ENCODE measurements at places on chromosomes 16 and 17.

- no peak for DNase-seq
Observed at GRCh38 chr16:68005786-68006286, 6.6 kb upstream of the DPEP2 start.

DNA sequence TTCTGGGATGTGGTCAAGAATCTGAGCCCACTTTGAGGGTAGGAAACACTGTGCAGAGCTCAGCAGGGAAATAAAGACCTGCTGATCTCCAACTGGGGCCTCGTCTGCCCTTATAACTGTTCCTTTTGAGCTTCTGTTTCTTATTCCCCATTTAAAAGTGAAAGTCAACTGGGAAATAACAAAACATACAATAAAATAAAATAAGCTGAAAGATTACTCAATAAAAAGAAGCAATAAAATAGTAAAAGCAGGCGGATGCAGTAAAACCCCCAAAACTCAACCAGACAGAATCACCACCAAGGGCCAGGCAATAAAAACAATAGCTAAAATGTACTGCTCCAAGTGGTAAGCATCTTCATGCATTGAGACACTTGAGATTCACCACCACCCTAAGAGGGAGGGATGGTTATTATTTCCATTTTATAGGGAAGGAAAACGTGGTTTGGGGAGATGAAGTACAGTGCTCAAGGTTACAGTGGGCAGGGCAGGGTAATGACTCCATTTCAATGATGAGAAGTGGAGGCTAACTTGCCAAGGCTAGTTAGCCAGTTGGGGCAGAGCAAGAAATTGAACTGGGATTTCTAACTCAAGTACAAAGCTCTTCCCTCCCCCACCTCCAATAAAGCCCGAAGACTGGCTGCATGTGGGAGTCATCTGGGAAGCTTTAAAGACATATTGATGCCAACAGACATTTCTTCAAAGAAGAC is 6.4 kb upstream of the SPACA3 start:
- no peak for DNase-seq

DNA sequence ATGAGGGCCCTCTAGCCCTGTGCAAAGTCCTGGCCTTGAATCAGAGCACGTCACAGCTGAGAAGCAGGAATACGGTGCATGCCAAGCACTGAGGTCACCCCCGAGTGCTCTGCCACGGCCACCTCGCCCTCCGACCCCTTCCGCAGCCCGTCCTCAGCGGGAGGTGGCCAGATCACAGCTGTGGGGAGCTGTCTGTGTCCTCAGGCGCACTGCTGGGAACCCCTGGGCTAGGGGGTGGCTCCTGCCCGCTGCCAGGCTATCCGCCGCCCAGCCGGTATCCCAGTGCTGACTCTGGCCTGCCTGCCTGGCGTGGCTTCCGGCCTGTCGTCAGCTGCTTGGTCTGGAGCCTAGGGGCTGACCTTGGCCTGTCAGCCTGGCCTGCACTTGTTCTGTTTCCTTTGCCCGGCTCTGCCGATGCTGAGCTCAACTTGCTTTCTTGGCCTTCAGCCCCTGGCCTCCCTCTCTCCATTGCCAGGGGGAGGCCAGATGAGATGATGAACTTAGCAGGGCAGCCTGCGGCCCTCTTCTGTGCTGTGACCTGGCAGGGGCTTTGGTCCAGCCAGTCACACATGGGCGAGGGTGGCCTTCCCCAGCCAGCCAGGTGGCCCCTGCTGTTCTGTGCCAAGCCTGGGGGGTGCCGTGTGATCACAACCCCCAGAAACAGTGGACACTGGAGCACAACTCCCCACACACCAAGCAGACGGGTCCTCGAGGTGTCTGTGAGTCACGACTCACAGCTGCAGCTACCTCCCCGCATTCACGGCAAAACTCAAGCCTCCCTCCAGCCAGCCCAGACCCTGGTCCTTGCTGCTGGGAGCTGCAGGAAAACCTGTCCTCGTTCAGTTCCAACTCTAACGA is 77.3 kb downstream of the ZDHHC7 start:
- DNase-seq: no peak

GRCh38 chr17:40352779-40353394 is 11.7 kb downstream of the GJD3 start:
- no peak for DNase-seq

- DNase-seq: peak; percentile 88
Observed at GRCh38 chr16:29806099-29806579, at the start of gene MAZ. TSS of gene MAZ (plus strand) at chr16:29806529. CDS start at chr16:29806702, 173 bp downstream.

GRCh38 chr16:70696952-70697593 is 11.2 kb upstream of the MTSS2 start:
- DNase-seq: no peak

DNA sequence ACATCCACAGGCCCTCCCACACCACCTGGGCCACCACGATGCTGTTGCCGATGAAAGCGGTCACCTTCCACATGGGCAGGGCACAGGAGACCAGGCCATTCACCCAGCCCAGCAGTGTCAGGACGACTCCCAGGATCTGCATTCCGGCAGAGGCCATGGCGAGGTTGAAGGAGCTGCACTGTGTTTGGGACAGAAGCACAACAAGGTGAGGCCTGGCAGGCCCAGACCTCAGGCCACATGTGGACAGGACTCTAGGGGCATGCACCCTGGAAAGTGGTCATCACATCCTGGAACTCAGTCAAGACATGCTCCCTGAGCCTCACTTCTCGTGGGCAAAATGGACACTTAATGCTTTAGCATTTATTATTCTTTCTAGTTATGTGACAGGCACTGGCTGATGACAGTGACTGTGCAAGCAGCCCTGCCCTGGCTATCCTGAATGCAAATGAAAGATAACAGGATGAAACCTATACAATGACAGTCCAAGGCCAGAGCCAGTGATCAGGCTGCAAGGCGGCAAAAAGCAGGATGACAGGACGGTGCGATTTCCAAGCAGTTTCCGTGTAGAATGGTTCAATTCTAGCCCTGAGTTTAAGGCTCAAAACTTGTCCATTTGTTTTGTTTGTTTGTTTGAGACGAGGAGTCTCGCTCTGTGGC is 2.0 kb downstream of the CLDN6 start:
- DNase-seq: no peak

- DNase-seq: no peak
Observed at GRCh38 chr17:6313835-6314234, 121.1 kb downstream of the AIPL1 start.

- DNase-seq: no peak
Observed at GRCh38 chr16:1647856-1648255, 30.2 kb upstream of the JPT2 start.

DNA sequence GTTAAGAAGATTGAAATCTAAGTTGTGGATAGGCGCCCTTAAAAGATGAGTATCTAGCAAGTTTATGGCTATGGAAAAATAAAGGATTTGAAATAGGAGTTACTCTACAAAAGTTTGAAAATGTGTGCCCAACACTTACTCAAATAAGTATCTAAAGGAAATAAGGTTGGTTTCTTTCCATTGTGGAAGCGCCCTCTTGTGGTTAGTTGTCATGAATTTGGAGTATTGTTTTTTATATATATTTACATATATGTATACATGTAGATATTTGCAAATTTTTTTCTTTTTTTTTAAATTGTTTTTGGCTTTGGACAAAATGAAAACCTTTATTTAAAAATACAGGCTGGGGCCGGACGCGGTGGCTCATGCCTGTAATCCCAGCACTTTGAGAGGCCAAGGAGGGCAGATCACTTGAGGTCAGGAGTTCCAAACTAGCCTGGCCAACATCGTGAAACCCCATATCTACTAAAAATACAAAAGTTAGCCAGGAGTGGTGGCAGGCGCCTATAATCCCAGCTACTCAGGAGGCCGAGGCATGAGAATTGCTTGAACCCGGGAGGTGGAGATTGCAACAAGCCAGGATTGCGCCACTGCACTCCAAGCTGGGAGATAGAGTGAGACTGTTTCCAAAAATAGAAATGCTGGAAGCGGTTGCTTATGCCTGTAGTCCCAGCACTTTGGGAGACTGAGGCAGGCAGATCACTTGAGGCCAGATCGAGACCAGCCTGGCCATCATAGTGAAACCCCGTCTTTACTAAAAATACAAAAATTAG is 24.0 kb upstream of the VPS4A start:
- DNase-seq: no peak

DNA sequence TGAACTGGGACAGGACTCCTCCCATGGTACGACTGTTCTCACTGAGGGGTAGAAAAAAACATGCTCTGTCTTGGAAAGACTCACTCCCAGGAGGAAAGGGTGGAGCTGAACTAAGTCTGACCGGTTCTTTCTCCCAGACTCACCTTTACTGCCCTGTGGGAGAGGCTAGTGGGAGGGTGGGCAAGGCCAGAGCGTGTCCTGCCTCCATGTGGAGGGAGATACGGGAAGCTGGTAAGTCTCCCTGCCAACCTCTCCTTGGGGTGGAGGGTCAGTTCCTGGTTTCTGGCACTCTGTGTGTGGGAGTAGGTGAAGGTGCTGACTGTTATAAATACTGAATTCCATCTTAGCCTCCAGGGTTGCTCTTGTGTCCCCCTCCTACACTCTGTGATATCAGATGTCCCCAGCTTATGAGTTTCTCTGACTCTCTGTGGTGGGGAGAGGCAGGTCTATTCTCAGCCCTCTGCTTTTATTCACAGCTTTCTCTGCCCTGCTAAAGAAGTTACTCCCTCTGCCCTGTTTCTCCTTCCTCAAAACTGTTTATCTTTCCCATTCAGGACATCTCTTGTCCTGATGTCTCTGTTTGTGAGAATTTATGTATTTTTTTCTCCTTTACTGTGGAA is 26.9 kb upstream of the FAM20A start:
- DNase-seq: no peak

DNA sequence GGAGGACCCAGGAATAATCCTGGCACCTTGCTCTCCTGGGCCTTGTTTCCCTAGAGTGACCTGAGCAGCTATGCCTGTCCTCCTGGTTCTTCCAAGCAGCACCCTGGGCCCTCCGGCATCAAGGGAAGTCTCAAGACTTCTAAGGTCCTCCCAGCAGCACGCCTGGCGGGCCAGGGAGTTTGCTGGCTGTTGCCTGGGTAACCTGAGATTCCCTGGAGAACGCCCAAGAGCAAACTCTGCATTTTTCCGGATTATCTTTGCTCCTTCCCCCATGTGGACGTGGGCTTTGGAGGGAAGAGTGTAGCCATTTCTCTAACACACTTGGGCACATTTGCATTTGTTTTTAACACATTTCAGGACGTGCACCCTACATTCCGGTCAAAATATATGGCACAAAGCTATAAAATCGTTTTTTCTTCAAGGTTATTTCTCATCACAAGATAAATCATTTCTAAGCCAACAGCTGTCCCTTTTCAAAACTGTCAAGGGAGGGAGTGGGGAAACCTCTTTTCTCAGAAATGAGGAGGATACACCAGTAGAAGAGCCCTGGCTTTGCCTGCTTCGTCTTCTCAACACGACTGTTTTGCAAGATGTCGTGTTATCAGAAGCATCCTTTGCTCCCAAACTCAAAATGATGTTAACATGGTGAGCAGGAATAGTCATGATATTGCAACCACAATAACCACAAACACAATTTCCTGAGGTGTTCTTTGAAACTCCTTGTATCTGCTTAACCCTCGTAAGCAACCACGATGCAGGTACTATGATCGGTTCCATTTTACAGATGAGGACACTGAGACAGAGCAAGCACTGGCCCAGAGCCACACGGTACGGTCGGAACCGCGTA is 116.5 kb downstream of the ADCY9 start:
- DNase-seq: no peak

- no peak for DNase-seq
Observed at GRCh38 chr16:87190288-87191230, 126.6 kb downstream of the C16orf95 start.

DNA sequence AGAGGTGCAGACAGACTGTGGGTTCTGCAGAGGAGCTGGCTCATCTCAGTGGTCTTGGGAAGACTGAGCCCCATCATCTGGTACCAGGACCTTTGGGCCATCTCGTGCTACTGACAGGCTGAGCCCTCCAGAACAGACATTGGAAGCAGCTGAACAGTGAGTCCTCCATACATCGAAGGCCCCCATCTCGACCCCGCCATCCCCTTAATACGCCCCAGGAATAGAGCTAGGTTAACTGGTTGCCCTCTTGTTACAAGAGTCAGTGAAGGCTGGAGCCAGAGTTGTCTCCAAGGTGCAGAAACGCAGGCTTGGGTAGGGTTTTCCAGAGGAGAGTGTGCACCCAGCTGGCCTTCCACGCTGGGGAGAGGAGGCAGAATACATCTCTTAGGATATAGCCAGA is 76.0 kb downstream of the N4BP1 start:
- DNase-seq: no peak

DNA sequence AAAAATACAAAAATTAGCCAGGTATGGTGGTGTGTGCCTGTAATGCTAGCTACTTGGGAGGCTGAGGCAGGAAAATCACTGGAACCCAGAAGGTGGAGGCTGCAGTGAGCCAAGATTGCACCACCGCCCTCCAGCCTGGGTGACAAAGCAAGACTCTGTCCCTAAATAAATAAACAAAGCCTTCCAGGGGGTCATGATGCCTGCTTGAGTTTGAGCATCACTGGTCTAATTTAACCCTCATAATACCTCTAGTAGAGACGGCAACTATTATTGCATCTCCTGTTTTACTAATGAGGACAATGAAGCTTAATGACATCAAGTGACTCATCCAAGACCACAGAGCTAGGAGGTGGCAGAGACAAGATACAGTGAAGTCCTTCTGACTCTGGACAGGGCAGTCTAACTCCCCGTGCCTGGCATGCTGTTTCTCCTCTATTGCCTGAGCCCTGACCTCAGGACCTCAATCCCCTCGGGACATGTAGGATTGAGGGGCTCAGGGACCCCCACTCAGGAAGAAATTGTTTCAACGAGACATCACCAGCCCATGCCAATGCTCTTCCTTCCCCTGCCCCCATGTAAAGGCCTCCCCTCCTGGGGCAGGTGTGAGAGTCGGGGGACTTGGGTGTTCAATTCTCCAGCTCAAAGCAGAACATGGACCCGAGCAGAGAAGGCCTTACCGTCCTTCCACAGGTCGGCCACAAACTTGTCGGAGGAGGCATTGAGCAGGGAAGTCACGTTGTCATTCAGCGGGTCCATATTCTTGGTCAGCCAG is 102.9 kb downstream of the NDE1 start:
- DNase-seq: no peak

- DNase-seq: no peak
Observed at GRCh38 chr16:77406680-77407079, 28.2 kb downstream of the ADAMTS18 start.

- DNase-seq: no peak
Observed at GRCh38 chr17:30790279-30790678, 34.2 kb downstream of the CRLF3 start.

- DNase-seq: no peak
Observed at GRCh38 chr17:64982139-64982915, 63.0 kb upstream of the LRRC37A3 start.

- DNase-seq: no peak
Observed at GRCh38 chr17:21532763-21533385, 156.7 kb downstream of the KCNJ12 start.

GRCh38 chr16:65944361-65944760 is 422.1 kb upstream of the CDH5 start:
- no peak for DNase-seq

- no peak for DNase-seq
Observed at GRCh38 chr17:74569020-74570003, 2.0 kb upstream of the CD300H start.

Measured in stimulated activated naive CD4-positive, alpha-beta T cell treated with Interleukin-2 at 50 U/mL for 16 hours (primary cell).